ENCODE measurements at places on chromosomes 7 and 10.

DNA sequence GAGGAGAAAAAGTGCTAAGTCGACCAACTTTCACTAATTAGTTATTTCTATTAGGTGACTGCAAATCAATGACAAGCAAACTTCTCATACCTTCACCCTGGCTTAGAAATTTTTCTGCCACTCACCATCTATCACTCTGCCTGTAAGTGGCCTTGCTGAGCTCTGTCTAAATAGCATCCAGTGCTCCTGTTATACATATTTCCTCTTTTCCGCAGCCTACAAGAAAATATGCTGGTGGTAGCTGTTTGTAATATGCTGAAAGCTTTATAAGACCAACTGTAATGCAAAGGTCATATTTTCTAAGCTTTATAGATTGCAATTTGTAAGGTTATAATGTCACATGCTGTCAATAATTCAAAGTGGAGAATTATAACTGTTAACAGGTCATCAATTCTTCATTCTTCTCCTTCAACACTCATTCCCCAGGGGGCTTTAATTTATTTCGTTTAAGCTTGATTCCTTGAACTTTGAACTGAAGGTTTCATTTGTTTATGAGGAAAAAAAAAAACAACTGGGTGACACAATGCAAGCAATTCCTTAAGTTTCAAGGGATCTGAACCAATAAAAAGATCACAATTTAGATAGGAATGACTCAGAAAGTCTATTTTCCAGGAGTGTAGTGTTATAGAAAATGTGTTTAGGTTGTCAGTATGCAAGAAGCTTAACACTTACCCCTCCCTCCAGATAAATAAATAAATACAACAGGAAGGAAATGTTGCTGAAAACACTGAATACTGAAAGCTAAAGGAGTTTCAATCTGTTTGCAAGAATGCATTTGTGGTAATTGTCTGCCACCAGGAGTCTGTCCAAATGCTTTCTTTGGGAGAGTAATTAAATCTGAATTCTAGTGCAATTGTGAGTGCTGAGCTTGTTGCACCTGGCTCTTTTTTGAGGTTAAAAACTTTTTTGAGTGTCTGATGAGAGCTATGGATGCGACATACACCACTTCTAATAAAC, 183.7 kb downstream of the SORCS1 start:
- no peak for DNase-seq

DNA sequence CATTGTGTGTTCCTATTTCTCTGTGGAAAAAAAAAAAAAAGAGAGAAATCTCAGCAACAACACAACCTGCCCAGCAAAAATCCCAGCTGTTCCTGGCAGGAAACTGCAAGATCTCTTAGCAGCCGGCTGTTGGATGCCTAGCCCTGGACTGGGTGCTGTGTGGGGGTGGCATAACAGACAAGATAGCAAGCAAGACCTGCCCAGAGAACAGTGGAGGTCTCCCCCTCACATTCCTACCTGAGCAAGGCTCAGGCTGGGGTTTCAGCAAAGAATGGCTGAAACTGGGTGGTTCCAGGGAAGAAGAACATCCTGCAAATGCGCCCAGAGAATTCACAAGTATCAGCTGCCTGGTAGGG, 248.8 kb upstream of the ZMIZ1 start:
- DNase-seq = no peak

DNA sequence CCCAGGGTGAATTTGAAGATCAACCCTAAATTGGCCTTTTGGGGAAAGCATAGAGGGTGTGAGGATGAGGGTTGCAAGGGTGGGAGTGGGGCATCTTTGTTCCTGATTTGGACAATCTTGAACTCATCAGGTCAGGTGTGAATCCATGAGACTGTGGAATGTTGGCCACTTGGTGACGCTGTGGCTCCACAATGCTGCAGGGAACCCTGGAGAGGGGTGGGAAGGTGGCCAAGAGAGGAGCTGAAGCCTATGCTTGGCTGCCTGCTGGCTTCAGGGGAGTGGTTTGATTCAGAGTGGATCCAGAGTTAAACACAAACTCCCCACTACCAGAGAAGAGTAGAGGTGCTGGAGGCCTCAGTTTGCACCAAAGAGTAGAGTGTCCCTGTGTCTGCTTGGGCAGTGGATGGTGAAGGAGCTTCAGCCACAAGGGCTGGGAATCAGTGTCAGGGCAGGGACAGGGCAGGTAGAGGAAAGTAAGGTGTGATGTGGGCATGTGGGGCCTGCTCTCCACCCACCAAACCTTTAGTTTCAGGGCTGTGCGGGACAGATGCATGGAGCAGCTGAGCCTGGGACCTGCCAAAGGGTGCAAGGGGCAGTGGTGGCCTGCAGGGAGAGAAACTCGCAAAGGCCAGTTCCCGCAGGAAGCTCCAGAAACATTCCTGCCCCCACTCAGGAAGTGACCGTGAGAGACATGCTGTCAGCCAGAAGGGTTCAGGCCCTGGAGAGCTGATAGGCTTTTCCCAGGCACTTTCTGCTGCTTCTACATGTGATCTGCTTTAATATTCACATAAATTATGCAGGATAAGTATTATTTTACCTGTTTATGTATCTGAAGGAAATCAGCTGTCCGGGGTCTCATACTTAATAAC, 81.0 kb upstream of the PRSS58 start:
- no peak for DNase-seq

DNA sequence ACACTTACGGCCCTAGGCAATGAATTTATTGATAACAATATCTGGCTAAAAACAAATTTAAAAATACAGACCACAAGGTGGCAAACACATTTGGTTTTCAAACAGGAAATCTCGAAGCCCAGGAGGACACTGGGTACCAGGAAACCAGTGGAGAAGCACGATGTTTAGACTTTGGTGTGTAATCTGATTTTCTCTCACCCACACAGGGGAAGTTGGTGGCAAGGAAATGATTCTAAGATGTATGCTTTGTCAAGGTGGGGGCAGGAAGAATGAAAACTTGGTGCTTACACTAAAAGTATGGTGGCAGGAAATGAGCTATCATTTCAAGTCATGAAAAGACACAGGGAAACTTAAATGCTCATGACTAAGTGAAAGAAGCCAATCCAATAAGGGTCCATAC, 113.2 kb upstream of the ANKRD1 start:
- DNase-seq = no peak

GRCh38 chr10:129703287-129704137, 236.5 kb downstream of the MGMT start:
- DNase-seq = no peak

GRCh38 chr7:106177300-106177690, 65.2 kb upstream of the SYPL1 start:
- DNase-seq = no peak

DNA sequence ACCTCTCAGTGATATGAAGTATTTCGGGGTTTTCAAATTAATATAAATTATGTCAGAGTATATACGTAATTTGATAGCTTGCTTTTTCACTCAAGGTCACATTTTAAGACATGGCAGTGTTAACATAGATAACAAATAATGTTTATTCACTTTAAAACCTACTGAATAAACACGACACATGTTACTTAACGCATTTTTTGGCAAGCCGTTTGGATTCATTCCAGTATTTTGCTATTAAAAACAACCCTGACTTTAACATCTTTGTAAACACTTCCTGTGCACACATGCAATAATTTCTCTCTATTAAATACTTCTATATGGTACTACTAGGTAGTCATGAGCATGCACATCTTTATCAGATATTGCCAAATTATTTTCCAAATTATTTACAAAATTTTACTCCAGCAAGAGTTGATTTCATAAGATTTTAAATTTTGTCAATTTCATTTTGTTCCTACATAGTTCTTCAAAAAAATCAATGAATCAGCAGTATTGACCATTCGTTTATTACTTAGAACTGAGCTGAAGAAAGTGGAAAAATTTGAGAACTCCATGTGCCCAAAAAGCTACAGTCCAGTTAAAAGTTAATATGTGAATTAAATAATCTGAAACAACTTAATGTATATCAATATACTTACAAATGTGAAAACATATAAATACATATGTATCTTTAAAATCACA, 26.8 kb upstream of the THSD7A start:
- DNase-seq = no peak

- DNase-seq = no peak
Observed at GRCh38 chr7:134778941-134779740, at the start of gene CALD1. TSS of gene CALD1 (plus strand) at chr7:134779634. CDS start at chr7:134867734, 88,100 bp downstream.

Data from stimulated activated CD8-positive, alpha-beta memory T cell treated with anti-CD3 and anti-CD28 coated beads, Interleukin-4, amount 100 ng/mL, for 1 hour (primary cell).